ENCODE measurements at places on chromosomes 2 and 18.

DNA sequence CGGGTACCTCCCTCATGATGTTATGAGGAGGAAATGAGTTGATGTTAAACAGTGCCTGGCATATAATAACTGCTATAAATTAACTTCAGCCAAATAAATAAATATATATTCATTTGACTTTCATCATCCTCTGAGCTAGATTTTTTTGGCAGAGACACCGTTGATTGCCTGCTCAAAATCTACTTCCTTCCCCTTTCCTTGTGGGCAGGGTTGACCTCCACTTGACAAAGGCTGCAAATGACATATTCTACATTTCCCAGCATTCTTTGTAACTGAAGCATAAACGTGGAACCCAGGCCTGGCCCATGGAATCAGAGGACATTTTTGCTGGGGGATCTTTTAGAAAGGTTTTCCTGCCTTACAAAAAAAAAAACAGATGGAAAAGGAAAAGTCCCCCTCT, 177.8 kb downstream of the TXNL1 start:
- no peak for DNase-seq

DNA sequence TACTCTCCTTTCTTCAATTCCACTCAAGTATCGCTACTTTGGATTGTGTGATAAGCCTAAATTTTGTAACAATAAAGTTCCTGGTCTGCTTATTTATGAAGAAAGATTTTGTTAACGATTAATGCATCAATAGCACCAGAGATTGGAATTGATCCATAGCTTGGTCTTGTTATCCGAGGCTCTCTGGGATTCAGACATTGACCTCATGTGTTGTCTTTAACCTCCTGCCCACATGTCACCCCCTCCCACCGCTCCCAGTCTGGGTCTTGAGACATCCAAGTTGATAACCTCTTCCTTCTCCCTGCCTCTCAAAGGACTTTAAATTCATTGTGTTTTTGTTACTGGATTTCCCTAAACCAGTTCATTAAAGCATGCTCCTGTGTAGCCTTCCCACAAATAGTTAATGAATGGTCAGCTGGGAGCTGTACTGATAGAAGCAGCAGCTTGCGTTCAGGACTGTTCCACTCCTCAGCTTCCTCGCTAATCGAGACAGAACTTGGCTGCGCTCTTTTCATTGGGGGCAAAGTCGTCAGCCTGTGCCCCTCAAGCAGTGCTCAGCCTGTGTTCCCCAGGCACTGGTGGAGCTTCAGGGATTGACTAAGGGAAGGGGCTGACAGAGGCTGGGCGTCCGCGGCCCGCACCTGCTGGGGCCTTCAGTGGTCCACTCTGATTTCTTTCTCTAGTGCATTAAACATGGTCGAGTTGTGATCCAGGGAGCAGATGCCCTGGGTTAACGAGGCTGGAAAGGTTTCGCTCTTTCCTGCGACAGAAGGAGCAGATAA, 18.9 kb downstream of the ASB1 start:
- DNase-seq, result no peak

DNA sequence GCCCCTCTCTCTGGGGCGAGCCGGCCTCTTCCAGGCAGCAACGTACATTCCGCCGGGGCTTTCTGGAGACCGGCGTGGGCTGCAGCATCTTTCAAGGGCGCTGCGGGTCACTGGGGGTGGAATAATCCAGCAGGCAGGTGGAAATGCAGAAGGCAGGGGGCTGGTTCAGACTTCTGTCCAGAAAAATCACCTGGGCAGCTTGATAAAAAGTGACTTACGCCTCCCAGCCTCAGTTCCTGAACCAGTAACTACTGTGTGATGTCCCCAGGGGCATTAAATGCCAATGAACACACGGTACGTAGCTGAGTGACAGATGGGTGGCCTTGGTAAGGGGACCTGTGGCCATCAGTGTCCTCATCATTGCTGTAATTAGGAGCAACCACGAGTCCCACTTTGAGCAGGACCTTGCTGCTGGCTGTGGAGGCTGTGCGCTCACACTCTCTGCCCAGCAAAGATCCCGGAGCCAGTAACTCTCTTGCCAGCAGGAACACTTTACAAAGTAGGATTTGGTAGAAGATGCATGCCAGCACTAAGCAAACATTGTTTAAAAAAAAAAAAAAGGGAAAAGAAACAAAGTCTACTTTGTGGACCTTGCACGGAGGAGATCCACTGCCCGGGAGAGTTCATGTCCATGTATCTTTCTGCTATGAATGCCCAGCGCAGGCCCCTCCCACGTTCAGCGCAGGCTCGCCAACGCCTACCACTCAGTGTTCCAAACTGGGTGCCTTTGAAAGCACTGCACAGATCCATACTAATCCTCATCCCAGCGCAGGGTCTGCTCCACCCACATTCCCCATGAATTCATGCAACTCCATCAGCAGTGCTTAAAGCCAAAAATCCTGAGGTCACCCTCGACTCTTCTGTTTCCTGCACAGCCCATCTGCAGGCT, 177.3 kb downstream of the HDAC4 start:
- no peak for DNase-seq

- no peak for DNase-seq
These were observed 78.7 kb downstream of the LONRF2 start for GRCh38 chr2:100243631-100244030.

- no peak for DNase-seq
These were observed 63.6 kb downstream of the TRABD2A start for GRCh38 chr2:84817239-84817655.

DNA sequence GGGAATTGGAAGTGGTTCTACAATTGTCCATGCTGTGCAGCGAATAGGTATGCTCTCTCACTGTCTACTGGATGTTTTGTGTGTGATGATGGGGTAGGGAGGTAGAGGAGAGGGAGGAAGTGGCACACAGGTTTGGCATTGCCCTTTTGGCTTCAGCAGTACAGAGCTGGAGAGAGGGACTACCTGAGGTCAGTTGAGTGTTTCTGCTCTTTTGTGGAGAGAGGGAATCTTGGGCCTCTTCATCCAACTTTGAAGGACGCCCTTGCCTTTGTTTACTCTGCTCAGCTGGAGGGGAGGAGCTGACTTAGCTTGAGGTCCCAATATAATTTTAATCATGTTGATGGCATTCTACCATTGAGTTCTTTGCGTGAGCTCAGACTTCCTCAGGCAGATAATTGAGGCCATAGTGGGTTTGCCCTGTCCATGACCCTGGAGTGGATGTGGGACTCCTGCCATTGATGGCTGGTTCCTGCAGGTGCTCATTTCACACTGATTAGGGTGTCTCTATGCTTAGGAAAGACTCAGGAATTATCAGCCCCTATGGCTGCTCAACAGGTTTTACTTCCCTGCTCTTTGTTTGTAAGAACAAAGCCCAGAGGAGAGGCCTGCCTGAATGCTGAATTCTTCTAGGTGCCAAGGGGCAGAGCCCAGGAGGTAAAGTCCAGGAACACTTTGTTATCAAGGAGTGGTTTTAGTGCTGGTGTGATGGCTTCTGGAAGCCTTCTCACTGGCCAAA, 7.2 kb downstream of the RPIA start:
- peak; percentile 66 for DNase-seq

GRCh38 chr2:229873123-229873581, 48.7 kb downstream of the TRIP12 start:
- no peak for DNase-seq

- DNase-seq, result no peak
These were observed 56.2 kb downstream of the AQP4 start for GRCh38 chr18:26809346-26809745.

DNA sequence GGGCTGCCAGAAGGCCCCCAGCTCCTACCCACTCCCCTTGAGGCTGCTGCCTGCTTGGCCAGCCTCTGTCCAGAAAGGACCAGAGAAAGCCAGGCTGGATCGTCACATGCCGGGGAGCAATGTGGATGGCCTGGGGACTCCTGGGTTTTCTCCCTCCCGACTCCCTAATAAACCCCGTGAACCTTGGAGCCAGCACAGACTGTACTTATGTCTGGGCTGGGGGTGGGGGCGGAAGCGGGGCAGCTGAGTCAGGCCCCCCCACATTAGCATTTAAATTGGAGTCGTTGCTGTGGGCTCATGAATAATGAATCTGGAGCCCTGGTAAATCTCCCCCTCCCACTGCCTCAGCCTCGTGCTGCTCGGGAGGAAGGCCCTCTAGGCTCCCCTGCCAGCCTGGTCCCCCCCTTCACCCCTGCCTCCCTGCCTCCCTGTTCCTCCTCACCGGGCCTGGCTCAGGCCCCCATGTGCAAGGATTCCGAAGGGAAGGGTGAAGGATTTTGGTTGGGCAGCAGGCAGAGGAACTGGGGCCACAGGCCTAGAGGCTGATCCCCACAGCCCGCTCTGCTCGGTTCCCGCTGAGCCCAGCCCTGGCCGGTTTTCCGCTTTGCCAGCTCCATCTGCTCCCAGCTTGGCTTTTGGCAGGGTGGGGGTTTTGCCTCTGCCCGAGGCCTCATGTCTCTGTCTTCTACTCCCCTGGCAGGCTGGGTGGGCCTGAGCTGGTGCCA, 7.3 kb upstream of the ASIC4 start:
- DNase-seq, result no peak

DNA sequence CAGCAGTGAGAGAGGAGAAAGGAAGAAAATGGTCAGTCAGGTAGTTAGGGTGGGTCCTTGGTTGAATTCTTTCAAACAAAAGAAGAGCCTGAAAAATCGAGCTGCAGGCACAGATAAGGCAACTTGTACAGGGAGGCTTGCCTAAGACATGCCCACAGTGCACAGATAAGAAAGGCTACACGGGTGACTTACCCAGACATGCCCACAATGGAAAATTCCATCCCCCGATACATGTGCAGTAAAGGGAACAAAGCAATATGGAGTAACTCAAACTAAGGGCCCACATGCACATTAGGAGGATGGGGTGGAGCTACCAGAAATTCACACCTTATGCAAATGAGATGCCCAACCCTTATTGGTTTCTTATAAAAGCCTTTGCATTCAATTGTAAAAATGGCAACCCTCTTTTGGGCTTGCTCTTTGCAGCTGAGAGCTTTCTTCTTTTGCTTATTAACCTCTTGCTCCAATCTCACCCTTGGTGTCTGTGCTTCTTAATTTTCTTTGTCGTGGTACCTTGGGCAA, 110.3 kb upstream of the RMP24 start:
- no peak for DNase-seq

DNA sequence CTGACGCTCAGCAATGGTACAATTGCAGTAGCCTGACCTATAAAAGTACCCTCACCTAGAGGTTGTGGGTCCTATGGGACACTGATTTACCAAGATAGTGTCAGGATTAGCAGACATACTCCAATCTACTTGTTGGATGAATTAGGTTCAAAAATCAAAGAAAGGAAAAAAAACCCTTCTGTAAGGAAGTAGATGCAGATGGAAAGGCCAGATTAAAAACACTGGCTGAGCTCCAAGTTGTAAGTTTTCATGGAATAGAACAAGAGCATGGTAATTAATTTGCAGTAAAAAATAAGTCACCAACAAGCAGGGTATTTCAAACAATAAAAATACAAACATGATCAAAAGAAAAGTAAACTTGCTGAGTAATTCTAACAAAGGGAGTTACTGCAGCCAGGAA, 26.4 kb downstream of the IDH1 start:
- no peak for DNase-seq

- DNase-seq, result peak; percentile 93
These were observed 123.9 kb upstream of the CD302 start for GRCh38 chr2:159921752-159922404.

GRCh38 chr2:8790739-8791162, 46.7 kb downstream of the KIDINS220 start:
- no peak for DNase-seq

DNA sequence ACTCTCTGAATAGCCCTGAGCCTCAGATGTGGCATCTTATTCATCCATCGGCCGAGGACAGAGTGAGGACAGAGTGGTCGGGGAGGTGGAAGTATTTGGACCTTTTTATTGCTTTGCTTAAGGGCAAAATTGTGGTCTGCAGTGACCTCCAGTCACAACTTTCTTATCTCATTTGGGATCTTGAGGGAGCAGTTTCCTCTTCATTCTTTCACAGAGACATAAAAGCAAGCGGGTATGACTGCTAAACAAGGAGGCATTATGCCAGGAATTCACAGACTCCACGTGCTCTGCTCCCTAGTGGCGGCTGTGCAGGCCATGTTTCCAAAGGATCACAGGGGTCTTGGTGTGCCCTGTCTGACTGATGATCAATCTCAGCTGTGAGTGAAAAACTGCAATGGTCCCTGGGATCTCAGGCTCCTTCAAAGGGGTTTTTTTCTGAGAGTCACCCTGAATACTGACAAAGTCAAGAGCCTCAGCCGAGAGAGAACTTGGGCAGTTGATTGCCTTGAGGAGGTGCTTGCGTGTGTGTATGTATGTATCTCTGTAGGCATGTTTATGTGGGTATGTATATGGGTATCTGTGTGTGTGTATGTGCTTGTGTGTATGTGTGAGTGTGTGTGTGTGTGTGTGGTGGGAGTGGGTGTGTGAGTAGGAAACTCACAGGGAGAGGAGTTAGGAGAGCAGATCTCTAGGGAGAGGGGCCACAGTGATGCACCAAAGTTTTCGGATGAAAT, 47.7 kb downstream of the RAPGEF4 start:
- peak; percentile 90 for DNase-seq

DNA sequence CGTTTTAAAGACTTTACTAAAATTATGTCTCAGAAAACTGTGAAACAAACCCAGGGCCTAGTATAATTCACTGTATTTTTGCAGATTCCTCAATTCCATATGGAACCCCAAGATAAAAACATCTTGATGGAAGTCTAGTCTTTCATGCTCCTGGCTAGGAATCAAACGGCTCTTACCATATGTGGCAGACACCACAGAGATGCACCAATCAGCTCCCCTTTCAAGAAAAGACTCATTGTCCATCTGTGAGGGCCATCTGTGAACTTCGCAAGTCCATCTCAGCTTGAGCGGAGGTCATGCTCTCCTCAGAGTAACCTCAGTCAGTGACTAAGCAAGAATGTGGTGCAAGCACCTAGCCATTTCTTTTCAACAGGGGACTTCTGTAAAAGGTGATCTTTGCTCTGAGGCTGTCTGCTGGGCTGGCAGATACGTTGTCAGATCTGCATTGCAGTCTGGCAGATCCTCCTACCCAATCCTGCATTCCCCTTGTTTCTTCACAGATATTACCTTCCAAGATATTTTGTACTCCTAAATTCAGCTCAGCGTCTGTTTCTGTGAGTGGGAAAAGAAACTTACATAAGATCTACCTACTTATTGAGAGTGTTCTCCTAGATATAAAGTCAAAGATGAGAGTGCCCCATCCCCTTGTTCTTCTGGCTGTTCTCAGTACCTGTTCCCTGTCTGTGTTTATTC, 419.3 kb downstream of the SPAG16 start:
- DNase-seq, result no peak

GRCh38 chr18:3486512-3486911, 36.5 kb downstream of the TGIF1 start:
- no peak for DNase-seq

DNA sequence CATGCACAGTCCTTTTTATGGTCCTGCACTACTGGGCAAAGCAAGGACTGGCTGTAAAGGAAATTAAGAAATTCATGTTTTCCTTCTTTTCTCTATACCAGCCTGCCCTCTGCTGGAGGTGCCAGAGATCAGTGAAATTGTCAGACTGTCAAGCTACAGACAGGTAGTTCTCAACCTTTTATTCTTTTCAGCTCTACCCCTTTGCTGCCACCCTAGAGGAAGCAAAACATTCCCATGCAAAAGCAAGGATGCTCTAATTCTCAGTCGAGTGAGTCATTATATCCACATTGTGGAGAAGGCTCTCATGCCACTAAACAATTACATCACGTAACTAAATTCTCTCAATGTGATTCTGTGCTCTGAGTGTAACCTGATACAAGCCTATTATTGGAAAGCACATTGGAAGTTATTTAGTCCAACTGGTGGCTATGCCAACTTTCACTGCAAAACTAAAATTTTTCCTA, 25.0 kb upstream of the RAPGEF4 start:
- no peak for DNase-seq
